Bronchial epithelial cell (primary cell): ENCODE measurements at places on chromosomes 4 and X.

DNA sequence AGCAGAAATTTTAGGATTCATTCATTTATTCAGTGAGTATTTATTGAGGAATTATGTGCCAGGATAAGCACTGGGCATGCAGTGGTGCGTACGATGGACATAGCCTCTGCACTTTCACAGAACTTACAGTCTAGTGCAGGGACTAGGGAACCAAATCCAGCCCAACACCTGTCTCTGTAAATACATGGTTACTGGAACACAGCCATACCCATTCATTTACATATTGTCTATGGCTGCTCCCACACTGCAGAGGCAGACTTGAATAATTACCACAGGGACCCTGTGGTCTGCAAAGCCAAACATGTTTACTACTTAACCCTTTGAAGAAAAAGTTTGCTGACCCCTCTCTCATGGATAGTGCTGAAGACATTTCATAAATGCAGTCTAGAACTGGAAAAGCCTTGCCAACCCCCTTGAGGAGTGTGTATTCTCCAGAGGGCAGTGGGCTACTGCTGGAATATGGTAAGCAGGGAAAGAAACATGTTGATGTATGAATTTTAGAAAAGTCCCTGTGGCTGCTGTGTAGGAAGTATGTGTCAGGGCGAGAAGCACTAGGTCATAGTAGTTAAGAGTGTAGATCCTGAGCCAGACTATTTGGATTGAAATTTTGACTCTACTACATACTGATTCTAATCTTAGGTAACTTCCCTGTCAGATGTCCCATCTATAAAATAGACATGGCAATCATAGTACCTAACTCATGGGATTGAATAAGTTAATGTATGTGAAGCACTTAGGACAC lies 75.5 kb downstream of the GALNT7 start:
- no peak for DNase-seq

GRCh38 chr4:113899271-113900070 lies 80.0 kb downstream of the ARSJ start:
- DNase-seq, result no peak

DNA sequence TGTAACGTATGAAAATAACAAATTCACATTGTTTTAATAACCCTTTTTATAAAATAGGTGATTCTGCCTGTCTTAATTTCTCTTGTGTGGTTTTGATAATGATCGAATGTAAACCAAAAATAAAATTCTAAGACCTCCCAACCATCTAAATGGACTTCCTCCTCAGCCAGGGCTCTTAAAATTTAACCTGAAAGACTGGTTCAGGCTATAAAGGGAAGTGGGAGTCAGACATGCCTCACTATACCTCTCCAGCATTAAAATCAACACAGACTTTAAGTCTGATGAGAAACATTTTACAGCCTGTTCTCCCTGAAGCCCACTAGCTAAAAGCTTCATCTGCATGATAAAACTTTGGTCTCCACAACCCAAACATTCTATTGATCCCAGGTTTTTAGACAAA lies 97.6 kb upstream of the STIM2 start:
- no peak for DNase-seq

- peak; percentile 72 for DNase-seq
Observed at GRCh38 chr4:110119880-110120279, 78.5 kb downstream of the ELOVL6 start.
